ENCODE measurements at places on chromosomes 13 and 19.

DNA sequence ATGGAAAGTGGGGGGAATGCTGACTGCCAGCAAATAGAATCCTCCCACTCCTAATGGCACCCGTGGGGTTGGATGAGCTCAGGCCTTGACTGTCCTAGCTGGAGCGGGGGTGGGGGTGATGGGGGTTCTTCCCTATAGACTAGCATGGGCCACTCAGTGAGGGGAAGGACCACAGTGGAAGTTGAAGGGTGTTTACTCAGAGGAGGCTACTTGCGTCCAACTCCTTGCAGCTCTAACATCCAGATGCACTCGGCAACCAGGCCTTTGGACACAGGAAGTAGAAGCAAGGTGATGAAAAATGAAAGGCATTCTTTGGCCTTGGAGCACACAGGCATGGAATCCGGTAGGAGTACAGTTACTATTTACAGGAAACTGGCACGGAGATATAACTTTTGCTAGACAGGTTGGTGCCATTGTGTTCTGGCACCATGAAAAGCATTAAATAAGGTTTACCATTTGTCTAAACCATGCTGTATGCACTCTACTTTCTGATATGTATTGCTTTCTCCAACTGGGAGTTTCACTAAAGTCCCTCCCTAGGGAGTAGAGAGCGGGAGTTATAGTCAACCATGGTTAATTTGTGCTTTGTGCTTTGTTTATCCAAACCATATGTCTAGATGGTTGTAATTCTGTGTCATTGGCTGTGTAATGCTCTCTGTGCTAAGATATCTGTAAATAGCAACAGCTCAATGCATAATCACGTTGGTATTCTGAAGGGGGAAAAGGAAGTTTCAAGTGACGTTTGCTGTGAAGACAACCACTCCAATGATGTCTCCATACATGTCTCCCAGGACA lies 125.3 kb downstream of the TSHZ3 start:
- no peak for DNase-seq

DNA sequence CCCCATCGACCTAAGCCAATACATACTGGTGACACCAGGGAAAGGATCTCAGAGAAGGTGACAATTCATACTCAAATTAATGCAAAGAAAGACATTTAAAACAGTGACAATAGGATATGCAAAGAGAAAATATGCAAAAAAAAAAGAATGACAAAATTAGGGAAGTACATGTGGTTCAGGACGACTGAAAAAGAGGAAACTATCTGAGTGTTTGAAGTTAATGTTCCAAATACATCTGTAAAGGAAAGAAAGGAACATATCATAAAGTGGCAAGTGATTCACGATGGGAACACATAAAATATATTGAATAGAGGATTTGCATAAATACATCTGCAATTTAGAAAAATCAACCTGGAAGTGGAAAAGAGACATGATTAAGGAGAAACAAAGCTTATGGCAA lies 441.4 kb downstream of the SLITRK5 start:
- DNase-seq: no peak

GRCh38 chr13:23724196-23724970 lies 154.2 kb downstream of the TNFRSF19 start:
- no peak for DNase-seq

DNA sequence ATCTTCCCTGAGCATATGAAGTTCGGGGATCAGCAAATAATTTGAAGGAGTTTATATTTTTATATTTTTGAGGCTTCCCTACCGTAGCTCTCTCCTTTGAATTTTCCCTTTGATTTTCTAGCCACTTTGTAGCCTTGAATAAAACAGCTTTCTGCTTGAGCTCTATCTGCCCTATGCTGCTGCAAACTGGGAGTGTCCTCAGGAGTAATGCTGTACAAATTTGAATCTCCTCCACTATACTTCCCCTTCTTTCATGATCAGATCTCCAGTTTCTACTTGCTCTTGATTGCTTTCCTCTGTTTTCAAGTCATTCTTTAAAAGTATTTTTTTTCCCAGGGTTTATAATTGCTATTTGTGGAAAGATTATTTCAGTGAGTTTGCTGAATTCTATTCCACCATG lies 14.6 kb downstream of the PDS5B start:
- DNase-seq: no peak

DNA sequence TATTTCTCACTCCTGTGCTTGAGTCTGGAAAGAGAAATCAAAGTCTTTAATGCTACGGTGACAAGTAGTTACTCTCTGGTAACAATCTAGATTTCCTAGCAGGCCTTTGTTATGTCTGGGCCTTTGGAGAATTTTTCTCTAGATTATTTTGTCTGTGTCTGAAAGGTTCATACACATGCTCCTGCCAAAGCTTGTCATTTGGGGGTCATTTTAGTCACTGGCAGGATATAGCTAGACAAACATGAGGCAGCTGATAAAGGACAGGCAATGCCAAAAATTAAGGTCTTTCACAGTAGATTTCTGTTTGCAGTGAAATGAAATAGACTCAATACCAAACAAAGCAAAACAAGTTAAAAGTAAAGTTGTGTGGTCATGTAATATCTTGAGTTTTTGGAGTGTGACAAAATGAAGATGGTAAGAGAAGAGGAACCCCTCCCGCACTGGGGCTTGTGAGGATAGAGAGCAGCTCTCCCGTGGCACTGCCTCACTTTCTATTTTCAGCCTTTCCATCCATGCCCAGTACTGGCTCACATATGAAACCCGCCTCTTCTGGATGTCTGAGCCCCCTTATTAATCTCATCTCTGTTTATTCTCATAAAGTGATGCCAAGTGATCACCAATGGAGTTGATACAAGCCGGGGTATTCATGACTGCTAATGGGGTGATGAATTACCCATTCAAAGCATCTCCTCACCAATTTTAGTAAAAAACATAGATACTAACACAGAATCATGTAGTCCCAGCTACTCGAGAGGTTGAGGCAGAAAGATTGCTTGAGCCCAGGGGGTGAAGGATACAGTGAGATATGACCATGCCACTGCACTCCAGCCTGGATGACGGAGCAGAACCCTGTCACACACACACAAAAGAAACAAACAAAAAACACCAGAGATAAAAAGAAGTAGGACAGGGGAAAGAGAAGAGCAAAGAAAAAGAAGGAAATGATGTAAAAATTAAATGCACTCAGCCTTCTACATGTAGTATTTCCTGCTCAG lies 389.3 kb downstream of the FGF14 start:
- DNase-seq: no peak

DNA sequence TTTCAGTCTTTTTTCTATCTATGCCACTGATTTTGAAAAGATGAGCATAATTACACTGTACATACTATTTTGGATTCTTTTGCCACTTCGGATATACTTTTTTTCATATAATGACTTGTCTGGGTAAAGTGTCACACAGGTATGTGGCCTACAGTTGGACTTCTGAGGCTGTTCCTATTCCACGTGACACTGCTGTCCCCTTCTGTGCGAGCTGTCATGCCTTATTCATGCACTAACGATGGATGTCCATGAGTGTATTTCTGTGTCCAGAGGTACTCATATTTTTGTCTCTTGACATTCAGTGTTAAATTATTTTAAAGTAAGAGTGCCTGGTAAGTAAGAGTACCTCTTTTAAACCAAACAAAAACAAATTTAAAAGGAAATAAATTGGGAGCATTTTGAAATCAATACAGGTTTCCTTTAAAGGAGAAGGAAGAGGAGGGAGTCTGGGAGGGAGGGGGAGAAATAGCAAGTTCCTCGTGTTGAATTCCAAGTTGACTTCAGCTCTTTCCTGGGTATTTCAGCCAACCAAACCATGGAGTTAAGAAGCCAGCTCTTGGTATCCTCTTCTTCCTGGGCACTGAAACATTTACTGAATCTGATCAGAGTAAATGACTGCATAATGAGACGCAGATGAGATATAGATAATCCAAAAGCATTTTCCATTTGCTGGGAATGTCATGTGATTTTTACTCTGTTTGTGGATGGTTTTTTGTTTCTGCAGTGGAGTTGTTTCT lies 61.3 kb downstream of the TNFRSF19 start:
- DNase-seq: no peak

DNA sequence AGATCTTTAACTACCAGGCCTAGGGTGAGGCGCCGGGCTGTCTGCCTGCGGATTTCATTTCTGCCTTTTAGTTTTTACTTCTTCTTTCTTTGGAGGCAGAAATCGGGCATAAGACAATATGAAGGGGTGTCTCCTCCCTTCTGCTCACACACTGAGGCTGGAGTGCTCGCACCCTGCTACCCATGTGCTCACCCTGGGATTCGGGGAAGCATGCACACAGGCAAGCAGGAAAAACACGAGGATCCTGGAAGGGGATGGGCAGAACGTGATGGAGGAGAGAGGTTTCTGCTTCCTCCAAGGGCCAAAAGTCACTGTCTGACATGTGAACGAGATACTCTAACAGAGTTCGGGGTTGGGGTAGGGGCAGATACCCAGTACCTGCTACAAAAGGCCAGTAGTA lies 28.4 kb downstream of the ZNF823 start:
- no peak for DNase-seq

DNA sequence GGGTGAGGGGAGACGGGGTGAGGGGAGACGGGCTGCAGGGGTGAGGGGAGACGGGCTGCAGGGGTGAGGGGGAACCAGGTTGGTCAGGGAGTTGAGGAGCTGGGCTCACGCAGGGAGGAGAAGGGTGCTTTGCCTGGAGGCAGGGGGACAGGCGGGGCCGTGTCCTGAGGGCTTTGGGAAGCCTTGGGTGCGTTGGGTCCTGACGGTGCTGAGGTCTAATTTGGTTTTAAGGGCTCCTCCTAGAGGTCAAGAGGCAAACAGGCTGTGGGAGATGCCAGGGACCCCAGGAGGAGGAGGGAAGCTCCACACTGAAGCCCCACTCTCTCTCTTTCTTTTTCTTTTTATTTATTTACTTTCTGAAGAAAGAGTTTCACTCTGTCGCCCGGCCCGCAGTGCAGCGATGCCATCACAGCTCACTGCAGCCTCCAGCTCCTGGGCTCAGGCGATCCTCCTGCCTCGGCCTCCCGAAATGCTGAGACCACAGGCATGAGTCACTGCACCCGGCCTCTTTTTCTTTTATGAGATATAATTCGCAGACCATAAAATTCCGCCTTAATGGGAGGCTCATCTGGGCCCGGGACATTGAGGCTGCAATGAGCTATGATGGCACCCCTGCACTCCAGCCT lies 9.3 kb upstream of the MISP start:
- no peak for DNase-seq

DNA sequence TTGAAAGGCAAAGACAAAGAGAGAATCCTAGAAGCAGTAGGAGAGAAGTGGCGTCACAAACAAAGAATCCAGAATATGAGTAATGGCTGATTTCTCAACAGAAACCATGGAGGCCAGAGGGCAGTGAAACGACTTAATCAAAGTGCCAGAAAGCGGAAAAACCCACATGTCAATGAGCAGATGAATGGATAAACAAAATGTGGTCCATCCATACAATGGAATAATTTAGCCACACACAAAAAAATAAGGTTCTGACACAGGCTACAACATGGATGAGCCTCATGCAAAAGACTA lies 52.2 kb upstream of the RANBP3 start:
- no peak for DNase-seq

DNA sequence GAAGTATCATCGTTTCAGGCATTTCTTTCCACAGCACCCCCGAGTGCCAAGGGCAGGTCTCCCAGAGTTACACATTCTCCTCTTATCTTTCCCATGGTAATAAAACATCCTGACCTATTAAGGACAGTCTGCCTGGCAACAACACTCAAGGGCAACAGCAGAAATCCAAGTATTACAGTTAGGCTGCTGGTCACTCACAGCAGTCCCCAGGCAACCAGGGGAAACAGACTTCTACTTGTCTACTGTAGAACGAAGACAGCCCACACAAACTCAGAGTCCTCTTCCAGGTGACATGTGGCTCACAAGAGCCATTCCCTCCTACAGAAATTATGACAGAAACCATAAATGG lies 24.3 kb downstream of the RCBTB1 start:
- DNase-seq: no peak

DNA sequence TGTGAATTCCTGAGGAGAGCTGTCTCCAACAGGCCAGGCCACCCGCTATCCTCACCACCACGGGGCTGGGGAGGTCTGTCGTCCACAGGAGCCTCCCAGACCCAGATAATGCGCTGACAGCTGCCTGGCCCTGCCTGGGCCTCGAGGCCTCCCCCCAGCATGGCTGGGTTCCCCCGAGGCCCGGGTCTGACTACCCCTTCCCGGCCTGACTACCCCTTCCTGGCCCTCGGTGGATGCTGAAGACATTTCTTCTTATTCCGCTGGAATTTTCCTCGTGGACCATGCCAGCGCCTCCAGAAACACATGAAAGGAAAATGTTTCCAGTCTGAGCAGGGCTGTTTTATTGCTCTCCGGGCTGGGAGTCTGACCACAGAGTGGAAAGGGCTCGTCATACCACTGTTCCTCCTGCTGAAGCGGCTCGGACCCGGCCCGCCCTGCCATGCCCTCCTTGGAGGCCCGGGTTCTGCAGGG lies 16.8 kb upstream of the COMP start:
- DNase-seq: no peak

DNA sequence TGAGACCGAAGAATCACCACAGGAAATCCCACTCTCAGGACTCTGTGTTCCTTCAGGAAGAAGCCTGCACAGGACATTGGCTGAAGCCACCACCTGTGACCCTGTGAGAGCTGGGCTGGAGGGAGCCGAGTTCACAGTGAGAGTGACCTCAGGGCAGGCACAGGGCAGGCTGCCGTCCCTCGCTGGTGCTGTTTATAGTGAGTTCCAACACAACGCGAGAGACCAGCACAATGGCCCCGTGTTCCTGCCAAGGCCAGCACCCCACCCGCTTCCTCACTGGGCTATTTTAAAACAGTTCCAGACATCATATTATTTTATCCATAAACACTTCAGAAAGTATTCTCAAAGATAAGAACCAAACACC lies 18.4 kb upstream of the GAS6 start:
- no peak for DNase-seq

DNA sequence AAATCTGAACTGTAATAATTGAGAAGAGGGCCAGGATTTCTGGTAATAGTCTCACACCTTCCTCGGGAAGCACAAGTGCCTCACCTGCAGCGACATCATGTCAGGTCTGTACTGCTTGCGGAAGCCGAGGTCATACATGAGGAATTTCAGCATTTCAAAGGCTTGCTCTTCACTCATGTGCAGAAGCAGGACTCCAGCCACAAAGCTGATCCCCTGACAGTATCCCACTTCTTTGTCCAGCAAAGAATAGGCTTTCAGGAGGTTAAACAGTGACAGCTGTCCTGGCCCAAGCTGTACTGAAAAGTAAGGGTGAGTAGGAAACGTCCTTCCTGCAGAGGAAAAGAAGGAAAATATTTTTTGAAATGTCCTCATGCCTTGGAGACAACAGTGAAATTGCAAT lies 182.7 kb downstream of the TBC1D4 start:
- DNase-seq: no peak

DNA sequence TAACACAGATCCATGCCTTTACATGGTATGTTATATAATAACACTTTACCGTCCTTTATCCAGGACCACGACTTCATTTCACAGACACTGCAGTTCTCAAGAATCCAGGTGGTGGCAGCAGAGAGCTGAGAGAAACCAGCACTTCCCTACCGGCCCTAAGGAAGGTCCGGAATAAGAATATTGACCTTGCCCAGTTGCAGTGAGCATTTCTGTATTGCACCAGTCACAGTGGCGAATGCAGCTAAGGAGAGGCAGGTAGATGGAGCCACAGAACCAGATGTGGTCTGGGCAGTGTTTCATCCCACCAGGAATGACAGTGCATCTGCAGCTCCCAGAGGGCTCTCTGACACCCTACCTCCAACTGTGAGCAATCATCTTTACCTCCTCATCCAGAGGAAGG lies 44.6 kb downstream of the ZNF787 start:
- no peak for DNase-seq

GRCh38 chr19:5718037-5718578 lies 1.8 kb downstream of the LONP1 start:
- peak; percentile 44 for DNase-seq

- DNase-seq: no peak
Measured at GRCh38 chr19:5988517-5989387, 10.8 kb upstream of the RANBP3 start.

- DNase-seq: no peak
Measured at GRCh38 chr13:35889560-35889959, 241.6 kb downstream of the DCLK1 start.

Measured in stimulated activated CD4-positive, alpha-beta T cell treated with anti-CD3 and anti-CD28 coated beads, Interleukin-2, amount 100 ng/mL, for 4 hours (primary cell).